ENCODE measurements at places on chromosomes 16 and 17.

- peak; percentile 13 for DNase-seq
Observed at GRCh38 chr17:37475731-37476420, 13.8 kb upstream of the DUSP14 start.

DNA sequence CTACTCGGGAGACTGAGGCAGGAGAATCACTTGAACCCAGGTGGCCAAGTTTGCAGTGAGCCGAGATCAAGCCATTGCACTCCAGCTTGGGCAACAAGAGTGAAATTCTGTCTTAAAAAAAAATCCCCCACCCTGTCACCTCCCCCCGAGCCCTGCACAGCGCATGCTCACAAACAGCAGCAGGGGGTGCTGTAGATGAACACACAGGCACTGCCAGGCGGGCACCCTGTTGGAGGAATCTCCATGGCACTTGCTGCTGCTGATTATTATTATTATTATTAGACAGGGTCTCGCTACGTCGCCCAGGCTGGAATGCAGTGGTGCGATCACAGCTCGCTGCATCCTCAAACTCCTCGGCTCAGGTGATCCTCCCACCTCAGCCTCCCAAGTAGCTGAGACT lies 24.6 kb downstream of the FZD2 start:
- DNase-seq: peak; percentile 40

- no peak for DNase-seq
Observed at GRCh38 chr16:56769677-56770076, 39.7 kb downstream of the NUP93 start.

DNA sequence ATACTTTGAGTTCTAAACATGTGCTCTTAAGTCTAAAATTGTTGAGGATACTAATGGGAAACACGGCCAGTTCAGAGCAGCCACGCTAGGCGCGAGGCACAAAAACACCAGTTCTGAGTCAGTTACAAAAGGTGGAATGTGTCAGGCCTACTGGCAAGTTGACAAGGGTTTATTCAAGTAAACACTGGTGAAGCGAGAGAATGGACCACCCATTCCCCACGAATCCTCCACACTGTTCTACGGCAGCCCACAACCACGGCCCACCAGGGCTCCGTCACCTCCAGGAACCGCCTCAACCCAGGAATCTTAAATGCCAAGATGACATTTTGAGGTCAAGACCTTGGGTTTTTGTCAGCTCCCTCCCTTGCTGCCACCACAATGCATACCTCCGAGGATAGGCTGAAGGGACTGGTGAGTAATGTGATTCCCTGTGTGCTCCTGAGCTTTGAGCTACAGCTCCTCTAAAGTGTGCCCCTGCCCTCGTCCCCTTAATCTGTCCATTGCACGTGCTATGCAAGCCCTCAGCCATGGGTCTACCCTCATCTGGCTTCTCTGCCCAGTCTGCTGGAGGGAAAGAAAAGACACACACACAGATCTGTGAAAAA lies 28.5 kb upstream of the TRAP1 start:
- no peak for DNase-seq
